ENCODE measurements at places on chromosomes 7 and 10.

DNA sequence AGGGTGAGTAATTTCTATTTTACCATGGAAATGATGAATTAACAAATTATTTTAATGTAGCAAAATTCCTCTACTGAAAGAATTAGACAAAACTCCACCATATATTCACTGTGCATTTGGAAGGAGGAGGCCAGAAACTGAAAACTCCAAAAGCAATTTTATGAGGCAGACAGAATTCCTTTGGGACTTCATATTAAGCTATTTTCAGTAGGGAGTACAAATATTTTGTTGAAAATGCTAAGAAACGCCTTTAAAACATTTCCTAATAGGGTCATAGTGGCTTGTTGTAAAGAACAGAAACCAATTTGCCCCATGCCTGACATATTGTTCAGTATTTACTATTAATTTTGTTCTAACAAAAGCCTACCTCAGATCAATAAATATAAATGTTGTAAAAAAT is 117.8 kb downstream of the TES start:
- no peak for DNase-seq

DNA sequence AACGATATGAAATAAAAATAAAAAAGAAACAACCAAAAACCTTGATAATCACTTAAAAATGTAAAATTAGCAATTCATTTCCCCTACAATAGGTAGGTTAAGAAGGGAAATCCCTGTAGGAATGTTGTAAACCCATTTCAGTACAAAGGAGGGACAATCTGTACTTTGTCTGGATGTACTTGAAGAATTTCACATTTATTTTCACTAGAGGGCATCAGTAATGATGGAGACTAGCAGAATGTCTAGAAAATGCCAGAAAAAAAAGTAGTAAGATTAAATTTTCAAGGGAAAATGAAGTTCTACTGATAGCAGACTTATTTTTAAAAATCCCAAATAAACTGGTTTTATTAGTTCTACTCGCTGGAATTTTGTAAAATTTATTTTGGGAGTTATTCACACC is 209.0 kb upstream of the FZD1 start:
- no peak for DNase-seq

- no peak for DNase-seq
Measured at GRCh38 chr7:132489776-132490237, 86.5 kb downstream of the PLXNA4 start.

DNA sequence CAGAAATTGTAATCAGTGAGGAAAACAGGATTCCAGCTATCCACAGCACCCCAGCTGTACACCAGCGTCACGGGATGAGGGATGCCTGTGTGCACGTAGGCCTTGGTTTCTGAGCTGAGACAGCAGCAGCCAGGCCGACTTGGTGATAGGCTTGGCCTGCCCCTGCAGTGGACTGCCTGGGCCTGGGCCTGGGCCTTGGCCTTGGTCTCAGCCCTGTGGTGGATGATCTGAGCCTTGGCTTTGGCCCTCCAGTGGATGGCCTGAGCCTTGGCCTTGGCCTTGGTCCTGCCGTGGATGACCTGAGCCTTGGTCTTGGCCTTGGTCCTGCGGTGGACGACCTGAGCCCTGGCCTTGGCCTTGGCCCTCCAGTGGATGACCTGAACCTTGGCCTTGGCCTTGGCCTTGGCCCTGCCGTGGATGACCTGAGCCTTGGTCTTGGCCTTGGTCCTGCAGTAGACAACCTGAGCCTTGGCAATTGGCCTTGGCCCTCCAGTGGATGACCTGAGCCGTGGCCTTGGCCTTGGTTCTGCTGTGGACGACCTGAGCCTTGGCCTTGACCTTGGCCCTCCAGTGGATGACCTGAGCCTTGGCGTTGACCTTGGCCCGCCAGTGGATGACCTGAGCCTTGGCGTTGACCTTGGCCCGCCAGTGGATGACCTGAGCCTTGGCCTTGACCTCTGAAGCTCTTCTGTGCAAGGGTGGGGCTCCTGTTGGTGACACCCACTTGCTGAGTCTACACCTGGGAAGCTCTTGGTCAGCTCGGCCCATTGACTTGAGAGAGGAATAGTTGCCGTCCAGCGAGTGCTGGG is 93.8 kb downstream of the CUX1 start:
- no peak for DNase-seq

Measured in activated naive CD4-positive, alpha-beta T cell (primary cell).